ENCODE measurements at places on chromosomes 11 and 22.

GRCh38 chr11:2077061-2077802 is 62.0 kb downstream of the IGF2 start:
- DNase-seq, result no peak

- DNase-seq, result no peak
Measured at GRCh38 chr11:69358398-69359020, 64.6 kb downstream of the MYEOV start.

- no peak for DNase-seq
Measured at GRCh38 chr11:77981346-77981947, 13.0 kb downstream of the INTS4 start.

DNA sequence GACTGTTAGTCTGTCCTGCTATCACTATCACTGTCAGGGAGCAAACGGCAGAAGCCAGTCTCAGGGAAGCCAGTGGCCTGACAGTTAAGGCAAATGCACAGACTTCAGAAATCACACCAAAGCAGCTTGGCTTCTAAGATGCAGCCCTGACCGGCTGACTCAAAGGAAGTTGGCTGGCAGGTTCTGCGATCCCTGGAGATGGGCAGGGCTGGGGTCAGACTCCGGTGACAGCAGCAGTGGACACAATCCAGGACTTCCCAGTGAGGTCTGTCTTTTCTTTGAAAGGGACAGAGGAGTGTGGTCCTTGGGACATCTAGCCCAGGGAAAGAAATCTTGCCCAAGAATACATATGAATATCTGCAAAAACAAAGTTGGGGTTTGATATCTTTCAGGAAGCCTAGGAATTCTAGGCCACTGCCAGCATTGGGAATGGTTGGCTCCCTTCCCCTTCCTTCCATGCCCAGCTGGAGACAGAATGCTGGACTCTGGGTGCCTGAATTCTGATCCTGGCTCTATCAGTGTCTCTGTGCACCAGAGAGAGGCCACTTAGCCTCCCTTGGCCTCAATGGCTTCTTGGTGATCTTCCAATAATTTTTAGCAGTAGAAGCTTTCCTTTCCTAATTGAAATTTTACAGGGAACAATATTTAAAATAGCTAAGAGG is 108.9 kb downstream of the KIRREL3 start:
- DNase-seq, result no peak

- no peak for DNase-seq
Measured at GRCh38 chr11:60084631-60085273, 3.7 kb upstream of the MS4A2 start.

DNA sequence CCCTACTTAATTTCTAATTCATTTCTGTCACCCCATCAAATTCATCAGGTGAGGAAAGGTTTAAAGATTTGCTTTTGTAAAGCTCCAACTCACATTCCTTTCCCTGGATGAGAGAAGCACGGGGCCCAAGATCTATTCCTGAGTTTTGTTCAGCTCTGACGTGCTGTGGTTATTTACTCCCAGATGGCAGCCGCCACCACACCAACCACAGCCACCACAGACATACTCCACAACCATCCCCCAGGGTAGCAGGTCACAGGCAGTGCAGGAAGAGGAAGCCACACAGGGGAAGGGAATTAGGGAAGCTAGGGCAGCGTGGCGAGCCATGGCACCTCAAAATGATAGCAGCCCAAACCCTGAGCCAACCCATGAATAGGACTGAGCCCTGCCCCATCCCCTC is 63.5 kb upstream of the CSNK2A3 start:
- DNase-seq, result no peak

DNA sequence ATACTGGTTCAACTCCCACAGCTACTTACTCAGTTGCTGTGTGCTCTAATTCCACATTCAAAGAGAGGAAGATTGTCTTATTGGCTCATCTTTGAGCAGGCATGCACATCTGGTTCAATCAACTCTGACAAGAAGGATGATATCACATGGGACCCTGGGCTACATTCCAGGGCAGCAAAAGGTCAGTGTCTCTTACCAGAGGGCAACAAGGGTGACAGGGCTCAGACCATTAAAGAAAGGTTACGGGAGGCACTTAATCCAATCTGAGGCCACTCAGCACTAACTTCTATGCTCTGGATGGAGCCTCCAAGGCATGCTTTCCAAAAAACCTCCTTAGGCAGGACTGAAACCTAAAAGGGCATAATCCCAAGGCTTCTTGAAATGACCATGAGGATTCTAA is 549.4 kb upstream of the API5 start:
- no peak for DNase-seq

DNA sequence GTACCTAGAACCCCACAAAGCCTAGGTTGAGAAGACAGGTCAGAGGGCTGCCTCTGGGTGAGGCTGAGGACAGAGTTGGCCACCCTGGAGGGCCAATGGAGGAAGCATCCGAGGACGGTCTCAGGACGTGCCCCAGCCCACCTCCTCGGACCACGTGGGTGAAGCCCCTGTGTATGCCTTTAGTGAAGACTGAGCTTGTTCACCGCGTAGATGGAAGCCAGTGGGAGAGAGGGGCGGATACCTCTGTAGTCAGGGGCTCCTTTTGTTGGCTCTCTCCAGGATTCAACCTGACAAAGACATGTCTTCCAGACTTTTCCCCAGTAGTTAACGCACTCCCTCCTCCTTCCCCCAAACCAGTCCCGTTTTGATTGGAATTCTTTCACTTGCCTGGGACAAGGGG is 110.7 kb downstream of the ZBTB16 start:
- DNase-seq, result no peak

- DNase-seq, result no peak
Measured at GRCh38 chr11:130846606-130847005, 69.7 kb downstream of the SNX19 start.

- DNase-seq, result no peak
Measured at GRCh38 chr11:73784080-73784634, 3.5 kb upstream of the MRPL48 start.

DNA sequence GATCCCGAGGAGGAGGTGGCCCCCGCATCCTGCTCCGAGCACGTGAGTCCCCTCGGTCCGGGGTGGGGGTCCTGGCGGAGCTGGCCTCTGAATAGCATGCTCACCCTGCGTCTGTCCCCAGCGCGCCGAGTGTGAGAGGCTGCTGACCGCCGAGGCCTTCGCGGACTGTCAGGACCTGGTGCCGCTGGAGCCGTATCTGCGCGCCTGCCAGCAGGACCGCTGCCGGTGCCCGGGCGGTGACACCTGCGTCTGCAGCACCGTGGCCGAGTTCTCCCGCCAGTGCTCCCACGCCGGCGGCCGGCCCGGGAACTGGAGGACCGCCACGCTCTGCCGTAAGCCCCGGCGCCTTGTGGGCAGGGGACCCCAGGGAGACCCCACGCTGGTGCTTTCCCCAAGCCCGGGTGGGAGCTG is 3.5 kb downstream of the MUC2 start:
- no peak for DNase-seq

DNA sequence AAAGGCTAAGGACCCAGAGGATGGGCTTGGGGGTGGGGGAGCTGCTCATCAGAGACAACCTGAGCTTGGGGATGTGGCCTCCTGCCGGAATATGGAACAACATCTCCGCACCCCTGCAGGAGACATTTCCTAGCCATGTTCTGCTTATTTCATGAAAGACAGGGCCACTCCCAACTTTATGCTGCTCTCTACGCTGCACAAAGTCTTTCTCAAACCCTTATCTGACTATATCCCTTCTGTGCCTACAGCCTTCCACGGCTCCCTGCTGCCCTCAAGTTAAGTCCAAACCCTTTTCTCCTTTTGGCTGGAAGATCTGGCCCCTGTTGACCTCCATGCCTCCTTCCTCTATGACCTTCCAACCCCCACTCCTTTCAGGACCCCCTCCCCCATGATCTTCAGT is 562.0 kb downstream of the MN1 start:
- no peak for DNase-seq

DNA sequence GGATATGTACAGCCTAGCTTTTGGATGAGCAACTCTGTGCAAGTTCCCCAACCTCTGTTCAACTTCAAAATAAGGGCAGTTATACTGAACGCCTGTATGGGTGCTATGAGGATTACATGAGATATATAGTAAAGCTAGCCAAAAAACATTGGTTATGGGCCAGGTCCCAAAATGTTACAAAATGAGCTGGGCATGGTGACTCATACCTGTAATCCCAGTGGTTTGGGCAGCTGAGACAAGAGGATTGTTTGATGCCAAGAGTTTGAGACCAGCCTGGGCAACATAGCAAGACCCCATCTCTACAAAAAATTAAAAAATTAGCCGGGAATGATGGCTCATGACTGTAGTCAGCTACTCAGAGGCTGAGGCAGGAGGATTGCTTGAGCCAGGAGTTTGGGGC is 118.4 kb downstream of the TEAD1 start:
- no peak for DNase-seq

GRCh38 chr11:84581083-84581482 is 1046.1 kb downstream of the DLG2 start:
- no peak for DNase-seq

GRCh38 chr22:23204125-23204488 is 23.8 kb downstream of the BCR start:
- no peak for DNase-seq

- no peak for DNase-seq
Measured at GRCh38 chr22:48851933-48852549, 975.6 kb downstream of the BRD1 start.

DNA sequence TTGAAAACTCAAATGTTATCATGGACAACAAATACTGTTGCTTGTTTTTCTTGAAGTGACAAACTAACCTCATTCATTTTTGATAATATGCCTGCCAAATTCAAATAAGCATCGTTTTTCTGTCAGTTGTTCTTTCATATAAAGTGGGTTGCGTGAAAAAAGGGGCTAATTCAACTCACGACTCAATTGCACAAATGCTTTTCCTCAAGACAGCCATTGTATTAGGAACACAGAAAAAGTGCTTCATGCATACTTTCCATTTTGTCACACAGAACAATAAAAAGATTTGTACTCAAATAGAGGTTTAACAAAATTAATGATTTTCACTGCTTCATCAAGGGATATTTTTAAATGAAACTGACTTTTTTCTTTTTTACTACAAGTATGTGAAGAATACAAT is 94.6 kb upstream of the ALKBH3 start:
- no peak for DNase-seq

DNA sequence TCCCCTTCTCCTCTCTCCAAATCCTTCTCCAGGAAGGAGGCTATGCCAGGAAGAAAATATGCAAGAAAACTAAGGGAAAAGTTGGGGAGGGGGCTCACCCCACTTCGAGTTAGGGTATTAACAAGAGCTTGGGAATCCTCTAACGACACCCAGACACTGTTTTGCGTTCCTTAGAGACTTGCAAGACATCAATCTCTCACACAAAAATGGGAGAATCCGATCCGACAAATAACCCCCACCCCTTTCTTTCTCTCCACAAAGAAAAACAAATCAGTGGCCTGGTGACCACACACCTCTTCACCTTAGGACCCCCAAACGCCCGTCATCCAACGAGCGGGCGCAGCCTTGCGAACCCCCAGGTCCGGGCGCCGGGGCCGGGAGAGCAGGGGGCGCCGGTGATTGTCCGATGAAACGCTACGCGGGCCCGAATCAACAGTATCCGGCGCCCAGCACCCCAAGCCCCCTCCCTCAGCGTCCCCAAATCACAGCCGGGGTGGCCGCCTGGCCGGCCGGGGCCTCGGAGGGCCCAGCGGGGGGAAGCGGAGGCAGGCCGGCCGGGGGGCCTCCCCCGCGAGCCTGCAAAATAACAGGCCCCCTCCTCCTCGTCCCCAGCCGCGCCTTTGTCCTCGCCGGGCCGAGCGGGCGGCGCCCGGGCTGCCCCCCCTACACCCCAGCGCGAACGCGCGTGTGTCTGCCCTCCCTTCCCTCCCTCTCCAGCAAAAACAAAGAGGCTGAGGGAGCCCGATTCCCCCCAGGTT is 690 bp downstream of the CSNK1E start:
- DNase-seq, result no peak

DNA sequence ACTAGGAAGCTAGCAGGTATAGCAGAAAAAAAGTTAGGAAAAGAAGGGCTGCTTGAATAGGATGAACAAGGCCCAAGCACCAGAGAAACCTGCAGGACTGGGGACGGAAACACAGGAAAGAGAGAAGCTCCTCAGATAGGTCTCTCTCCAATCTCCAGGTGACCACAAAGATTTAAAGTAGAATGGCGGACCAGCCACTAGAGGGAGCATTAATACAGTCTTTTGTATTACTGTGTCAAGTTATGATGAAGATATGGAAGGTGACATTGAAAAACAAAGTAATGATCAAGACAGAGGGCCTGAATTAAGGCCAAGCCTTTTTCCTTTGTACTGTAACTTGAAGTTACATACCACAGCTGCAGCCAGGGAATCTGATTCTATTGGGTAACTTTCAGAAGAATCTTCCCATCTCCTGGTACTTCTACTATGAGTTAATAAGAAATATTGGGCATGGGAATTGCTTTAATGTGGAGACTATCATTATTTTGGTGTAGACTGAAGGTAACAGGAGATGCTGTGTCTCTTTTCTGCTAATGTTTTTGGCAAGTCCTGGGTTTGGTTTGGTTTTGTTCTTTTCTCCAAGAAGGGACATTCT is 33.8 kb downstream of the OR2AG2 start:
- DNase-seq, result peak; percentile 40

DNA sequence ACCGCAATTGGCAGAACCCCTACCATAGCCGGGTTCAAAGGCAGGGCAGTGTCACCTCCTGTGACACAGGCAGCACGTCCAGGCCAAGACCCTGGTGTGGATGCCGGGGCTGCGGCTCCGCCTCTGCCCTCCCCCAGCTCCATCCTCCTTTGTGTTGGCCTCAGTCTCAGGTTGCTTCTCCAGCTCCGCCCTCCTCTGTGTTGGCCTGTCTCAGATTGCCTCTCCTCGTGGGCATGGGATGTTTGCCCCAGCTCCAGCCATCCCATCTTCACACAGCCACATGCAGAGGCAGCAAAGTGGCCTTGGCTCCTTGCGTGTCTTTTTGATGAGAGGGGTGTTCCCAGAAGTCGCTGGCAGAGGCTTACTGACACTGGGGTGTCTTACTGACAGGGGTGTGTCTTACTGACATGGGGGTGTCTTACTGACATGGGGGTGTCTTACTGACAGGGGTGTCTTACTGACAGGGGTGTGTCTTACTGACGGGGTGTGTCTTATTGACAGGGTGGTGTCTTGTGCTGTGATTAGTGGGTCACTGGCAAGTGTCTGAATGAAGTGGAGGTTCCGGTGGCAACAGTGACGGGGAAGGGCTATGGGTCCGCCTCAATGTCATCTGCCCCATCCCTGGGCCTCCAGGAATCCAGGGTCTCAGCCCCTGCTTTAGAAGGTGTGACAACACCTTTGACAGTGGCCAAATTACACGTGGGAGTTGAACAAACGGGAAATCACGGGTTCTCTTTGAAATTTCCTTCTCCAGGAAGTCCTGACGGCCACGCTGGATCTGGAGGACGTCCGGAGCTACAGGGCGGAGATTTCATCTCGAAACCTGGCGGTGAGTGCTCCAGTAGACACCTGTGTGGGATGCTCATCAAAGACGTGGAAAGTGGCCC is 24.9 kb downstream of the NADSYN1 start:
- no peak for DNase-seq

- DNase-seq, result no peak
Measured at GRCh38 chr22:21687685-21688259, 22.0 kb downstream of the PPIL2 start.

DNA sequence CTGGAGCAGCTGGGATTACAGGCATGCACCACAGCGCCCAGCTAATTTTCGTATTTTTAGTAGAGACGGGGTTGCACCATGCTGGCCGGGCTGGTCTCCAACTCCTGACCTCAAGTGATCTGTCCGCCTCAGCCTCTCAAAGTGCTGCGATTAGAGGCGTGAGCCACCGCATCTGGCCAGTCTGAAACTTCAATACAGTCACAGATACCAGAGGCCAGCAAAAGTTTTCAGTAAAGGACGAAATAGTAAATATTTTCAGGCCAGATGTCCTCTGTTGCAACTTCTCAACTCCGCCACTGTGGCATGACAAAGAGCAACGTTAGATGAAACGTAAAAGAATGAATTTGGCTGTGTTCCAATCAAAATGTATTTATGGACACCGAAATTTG is 403.6 kb downstream of the MN1 start:
- DNase-seq, result no peak

All from activated CD4-positive, CD25-positive, alpha-beta regulatory T cell (primary cell).